Naive B cell (primary cell): ENCODE measurements at places on chromosomes 4 and X.

GRCh38 chrX:63755892-63756291 lies 29.1 kb downstream of the ARHGEF9 start:
- no peak overlapping the region for H3K27ac ChIP-seq
- peak overlapping the region; percentile 99 for H3K4me3 ChIP-seq
- no peak for DNase-seq
- H3K27me3 ChIP-seq = no peaks in the 10 kb centered on the region
- peaks cover 25% of the 10 kb centered on the region for H3K4me1 ChIP-seq

- H3K27ac ChIP-seq = no peak overlapping the region
- no peak for DNase-seq
- no peaks in the 10 kb centered on the region for H3K4me1 ChIP-seq
- H3K36me3 ChIP-seq = peaks cover 12% of the 10 kb centered on the region
- H3K4me3 ChIP-seq = no peak overlapping the region
- no peaks in the 10 kb centered on the region for H3K27me3 ChIP-seq
Measured at GRCh38 chr4:123640271-123640670, 243.7 kb downstream of the SPRY1 start.

GRCh38 chr4:183876268-183876934 lies 28.7 kb upstream of the STOX2 start:
- peaks cover 20% of the 10 kb centered on the region for H3K27me3 ChIP-seq
- H3K27ac ChIP-seq = no peak overlapping the region
- peaks cover 6% of the 10 kb centered on the region for H3K4me1 ChIP-seq
- DNase-seq = no peak
- H3K4me3 ChIP-seq = no peak overlapping the region

DNA sequence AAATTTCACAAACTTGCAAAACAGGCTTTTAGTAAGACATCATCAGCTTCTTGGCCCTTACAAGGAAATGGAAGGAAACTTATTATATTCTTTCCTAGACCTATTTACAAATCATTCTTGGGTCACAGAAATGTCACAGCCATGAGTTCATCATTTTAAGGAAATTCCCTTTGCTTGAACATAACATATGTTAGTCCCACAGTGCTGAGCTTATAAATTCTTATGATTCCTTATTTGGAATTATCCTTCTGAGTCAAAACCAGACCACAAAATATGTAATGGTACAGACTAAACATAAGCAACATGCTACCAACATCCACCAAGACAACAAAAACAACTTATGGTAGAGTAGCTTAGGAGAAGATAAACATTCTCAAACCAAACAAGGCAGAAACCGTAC lies 236.9 kb upstream of the CTSO start:
- H3K4me1 ChIP-seq = no peaks in the 10 kb centered on the region
- H3K36me3 ChIP-seq = no peaks in the 10 kb centered on the region
- no peak for DNase-seq
- no peaks in the 10 kb centered on the region for H3K27me3 ChIP-seq
- H3K27ac ChIP-seq = no peak overlapping the region
- H3K4me3 ChIP-seq = no peak overlapping the region

DNA sequence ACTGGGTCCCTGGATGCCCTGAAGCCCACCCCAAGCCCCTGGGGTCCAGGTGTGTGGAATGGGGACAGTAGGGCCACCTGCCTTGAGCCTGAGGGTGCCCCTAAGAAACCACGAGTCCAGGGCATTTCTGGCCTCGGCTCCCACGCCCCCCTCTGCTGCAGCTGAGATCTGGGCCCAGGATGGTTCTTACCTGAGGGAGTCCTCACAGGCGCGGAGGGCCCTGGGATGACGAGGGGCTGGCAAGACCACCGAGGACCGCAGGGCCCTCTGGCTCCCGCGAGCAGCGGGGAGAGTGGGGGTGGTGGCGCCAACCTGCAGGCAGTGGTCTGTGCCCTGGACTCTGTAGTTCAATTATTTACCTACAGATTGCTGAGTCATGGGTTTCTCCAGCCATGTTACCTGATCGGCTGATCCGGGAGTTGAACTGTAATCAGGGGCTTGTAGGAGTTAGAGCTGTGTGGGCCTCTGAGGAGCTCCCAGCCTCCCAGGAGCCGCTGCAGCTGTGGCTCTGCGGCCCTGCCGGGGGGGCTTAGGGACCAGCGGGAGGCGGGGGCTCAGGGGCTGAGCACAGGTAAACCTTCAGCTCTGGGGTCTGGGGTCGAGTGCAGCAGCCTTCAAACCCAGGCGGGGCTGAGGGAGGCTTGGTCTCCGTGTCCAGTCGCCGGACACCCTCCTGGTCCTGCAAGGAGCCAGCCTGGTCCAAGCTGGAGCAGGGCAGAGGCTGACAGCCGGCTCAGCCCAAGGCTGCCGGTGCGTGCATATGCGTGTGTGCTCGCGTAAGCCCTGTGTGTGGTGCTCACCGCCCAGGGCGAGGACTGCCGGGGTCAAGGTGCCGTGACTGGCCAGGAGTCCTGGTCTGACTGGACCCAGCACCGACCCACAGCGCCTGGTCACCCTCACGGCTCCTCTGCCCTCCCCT lies at the start of gene SLC26A1:
Gene SLC26A1, minus strand, starts transcription at position 294 of the 919 bp plus-strand sequence. CDS start 1,701 bp downstream, outside the sequence.
- peaks cover 6% of the 10 kb centered on the region for H3K27me3 ChIP-seq
- H3K36me3 ChIP-seq = no peaks in the 10 kb centered on the region
- no peak within 1 kb of the TSS for H3K27ac ChIP-seq
- no peak within 1 kb of the TSS for H3K4me3 ChIP-seq
- DNase-seq = no peak

GRCh38 chrX:76427560-76428242 lies at the start of gene MAGEE1:
Gene MAGEE1, plus strand, starts transcription at chrX:76427710. Its CDS starts 221 bp downstream, at chrX:76427931.
- H3K4me1 ChIP-seq = peaks cover 7% of the 10 kb centered on the region
- H3K27me3 ChIP-seq = no peaks in the 10 kb centered on the region
- peak within 1 kb of the TSS; percentile 67 for H3K27ac ChIP-seq
- H3K4me3 ChIP-seq = peak within 1 kb of the TSS; percentile 91

DNA sequence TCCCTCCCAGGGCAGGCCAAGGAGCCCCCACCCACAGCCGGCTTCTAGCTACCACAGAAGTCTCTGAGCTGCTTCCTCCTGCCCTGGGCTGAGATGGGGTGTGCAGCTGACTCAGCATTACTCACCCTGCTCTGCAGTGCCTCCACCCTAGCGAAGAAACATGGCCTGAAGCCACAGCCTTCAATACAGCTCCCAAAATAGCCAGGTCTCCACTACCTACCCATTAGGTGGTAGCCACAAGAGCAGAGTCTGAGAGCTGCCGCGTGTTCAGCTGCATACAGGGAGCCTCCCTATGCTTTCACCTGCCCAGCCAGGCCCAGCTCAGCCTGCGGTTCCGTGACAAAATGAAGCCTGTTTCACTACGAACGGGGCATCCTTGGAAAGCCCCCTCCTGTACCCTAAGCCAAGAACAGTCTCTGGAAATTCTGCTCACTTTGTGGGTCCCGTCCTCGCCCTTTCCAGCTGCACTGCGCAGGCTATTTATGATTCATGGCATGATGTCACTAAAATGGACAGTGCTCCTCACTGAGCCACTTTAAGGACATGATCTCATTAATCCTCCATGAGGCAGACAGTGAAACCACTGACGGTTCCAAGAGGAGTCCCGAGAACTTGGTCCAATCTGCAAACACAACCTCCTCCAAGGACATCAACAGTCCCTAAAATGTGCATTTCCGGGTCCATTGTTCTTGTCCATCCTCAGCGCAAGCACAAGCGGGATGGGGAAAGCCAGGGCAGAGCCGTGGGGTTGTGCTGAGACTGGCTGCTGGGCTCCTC lies 20.2 kb downstream of the WDR1 start:
- peak overlapping the region; percentile 34 for H3K27ac ChIP-seq
- DNase-seq = no peak
- H3K36me3 ChIP-seq = peaks cover 10% of the 10 kb centered on the region
- no peaks in the 10 kb centered on the region for H3K27me3 ChIP-seq
- H3K4me1 ChIP-seq = peaks cover 69% of the 10 kb centered on the region

- no peak for DNase-seq
- H3K4me1 ChIP-seq = no peaks in the 10 kb centered on the region
- H3K4me3 ChIP-seq = no peak overlapping the region
- H3K36me3 ChIP-seq = peaks cover 5% of the 10 kb centered on the region
- H3K27me3 ChIP-seq = no peaks in the 10 kb centered on the region
- H3K27ac ChIP-seq = no peak overlapping the region
Measured at GRCh38 chr4:2723751-2724150, 32.4 kb downstream of the TNIP2 start.

DNA sequence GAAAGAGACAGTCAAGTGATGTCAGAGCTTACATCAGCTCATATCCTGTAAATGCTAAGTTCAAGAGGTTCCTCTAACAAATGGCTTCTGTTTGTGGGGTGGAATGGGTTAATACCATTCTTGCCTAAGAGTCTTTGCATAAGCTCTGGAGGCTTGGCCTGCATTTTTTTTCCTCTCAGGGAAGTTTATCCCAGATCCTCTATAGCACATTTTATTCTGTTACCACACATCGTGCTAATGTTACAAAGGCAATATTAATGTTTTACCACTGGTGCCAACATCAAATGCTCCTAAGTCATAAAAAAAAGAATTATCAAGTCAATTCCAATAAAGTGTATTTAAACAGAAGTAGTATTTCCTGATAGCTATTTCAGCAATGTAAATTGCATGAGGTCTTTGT lies 2.9 kb upstream of the ADH6 start:
- no peaks in the 10 kb centered on the region for H3K36me3 ChIP-seq
- no peak overlapping the region for H3K27ac ChIP-seq
- no peaks in the 10 kb centered on the region for H3K27me3 ChIP-seq
- DNase-seq = no peak
- no peaks in the 10 kb centered on the region for H3K4me1 ChIP-seq

- H3K27ac ChIP-seq = no peak overlapping the region
- H3K4me3 ChIP-seq = no peak overlapping the region
- H3K36me3 ChIP-seq = no peaks in the 10 kb centered on the region
- H3K27me3 ChIP-seq = peaks cover 24% of the 10 kb centered on the region
- H3K4me1 ChIP-seq = no peaks in the 10 kb centered on the region
Measured at GRCh38 chr4:7826176-7826908, 113.3 kb downstream of the AFAP1 start.

- no peak for DNase-seq
- no peak overlapping the region for H3K27ac ChIP-seq
- peaks cover 16% of the 10 kb centered on the region for H3K4me1 ChIP-seq
- no peaks in the 10 kb centered on the region for H3K36me3 ChIP-seq
Measured at GRCh38 chr4:10008609-10009005, 12.7 kb downstream of the SLC2A9 start.

DNA sequence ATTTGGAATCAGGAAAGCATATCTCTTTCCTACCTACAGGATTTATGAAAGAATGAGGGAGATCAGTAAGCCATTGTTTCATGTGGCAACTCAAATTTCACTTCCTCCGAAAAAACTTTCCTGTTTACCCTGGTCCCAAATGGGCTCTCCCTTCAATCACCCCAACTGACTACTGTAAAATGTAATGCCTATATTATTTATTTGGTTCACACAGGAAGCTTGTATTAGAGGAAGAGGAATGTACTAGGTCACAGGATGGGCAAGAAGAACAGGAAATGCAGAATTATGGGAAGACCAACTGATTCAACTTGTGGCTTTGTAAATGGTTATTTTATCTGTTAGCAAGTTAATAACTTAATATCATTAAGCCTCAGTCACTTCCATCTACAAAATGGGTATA lies 23.1 kb downstream of the COL4A6 start:
- no peaks in the 10 kb centered on the region for H3K4me1 ChIP-seq
- no peak overlapping the region for H3K4me3 ChIP-seq
- H3K36me3 ChIP-seq = no peaks in the 10 kb centered on the region

- peaks cover 10% of the 10 kb centered on the region for H3K4me1 ChIP-seq
- no peak overlapping the region for H3K27ac ChIP-seq
- H3K4me3 ChIP-seq = no peak overlapping the region
- H3K27me3 ChIP-seq = no peaks in the 10 kb centered on the region
- DNase-seq = no peak
Measured at GRCh38 chrX:85001344-85001743, 2.3 kb upstream of the APOOL start.

DNA sequence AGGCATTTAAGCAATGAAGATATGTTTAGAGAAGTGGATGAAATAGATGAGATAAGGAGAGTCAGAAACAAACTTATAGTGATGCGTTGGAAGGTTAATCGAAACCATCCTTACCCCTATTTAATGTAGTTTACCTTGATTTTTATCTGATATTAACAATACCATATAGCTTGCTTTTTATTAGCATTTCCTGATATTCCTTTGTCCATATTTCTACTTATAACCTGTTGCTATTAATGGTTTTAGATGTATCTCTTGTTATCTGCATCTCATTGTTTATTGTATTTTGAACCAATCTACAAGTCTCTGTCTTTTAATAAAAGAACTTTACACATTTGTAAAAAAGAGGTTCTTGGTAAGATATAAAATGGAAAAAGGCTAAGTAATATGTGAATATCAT lies 1.6 kb downstream of the TCEAL9 start:
- no peak overlapping the region for H3K4me3 ChIP-seq
- no peak overlapping the region for H3K27ac ChIP-seq
- peaks cover 16% of the 10 kb centered on the region for H3K27me3 ChIP-seq

- no peak for DNase-seq
- H3K4me3 ChIP-seq = no peak overlapping the region
- H3K4me1 ChIP-seq = no peaks in the 10 kb centered on the region
- H3K36me3 ChIP-seq = peaks cover 11% of the 10 kb centered on the region
Measured at GRCh38 chr4:184620212-184620867, 28.9 kb downstream of the CASP3 start.

DNA sequence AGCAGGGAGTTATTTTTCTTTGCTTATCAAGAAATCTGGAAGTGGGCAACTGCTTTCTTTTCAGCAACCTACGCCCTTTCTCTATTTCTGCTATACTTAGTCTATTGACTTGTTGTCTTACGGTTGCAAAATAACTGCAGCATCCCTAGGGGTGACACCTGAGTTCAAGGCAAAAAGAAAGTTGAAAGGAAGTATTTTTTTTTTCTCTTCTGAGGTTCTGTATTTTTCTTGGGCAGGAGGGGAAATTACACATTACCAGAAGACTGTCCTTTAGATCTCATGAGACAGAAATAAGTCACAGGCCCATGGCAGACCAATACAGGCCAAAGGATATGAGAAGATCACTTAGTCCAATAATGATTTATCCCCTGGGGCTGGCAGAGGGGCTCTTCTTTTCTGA lies 204.7 kb upstream of the CASK start:
- H3K27me3 ChIP-seq = no peaks in the 10 kb centered on the region
- no peak overlapping the region for H3K27ac ChIP-seq
- DNase-seq = no peak
- peaks cover 48% of the 10 kb centered on the region for H3K4me1 ChIP-seq
- H3K36me3 ChIP-seq = no peaks in the 10 kb centered on the region

DNA sequence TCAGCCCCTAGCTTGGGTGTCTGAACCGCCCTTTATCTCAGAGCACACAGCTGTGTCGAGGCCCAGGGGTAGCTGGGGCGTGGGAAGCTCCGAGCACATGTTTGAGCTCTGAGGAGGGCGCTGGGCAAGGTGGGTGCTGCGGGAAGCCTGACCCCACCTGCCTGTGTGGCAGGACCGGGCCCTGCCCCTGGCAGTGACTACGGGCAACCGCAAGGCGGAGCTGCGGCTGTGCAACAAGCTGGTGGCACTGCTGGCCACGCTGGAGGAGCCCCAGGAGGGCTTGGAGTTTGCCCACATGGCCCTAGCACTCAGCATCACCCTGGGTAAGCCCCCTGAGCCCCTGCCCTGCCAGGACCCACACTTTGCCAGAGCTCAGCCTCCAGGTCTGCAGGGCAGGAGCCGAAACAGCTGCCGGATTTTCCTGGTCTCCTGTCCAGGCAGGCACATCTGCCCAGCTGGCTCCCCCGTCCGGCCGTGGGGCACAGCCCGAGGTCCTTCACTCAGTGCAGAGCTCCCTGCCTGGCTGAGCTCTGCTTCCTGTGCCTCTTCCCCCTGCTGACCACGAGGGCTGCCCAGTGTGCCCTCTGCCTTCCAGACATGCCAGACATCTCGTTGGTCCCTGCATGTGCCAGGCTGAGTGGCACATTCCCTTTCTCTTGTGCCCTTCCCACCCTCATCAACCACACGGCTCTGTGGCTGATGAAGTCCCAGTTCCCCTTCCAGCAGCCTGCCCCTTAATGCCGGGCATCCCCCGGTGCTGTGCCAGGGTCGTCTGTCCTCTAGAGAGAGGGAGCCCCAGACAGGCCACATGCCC lies 33.2 kb upstream of the HTRA3 start:
- peaks cover 5% of the 10 kb centered on the region for H3K4me1 ChIP-seq
- H3K36me3 ChIP-seq = peaks cover 7% of the 10 kb centered on the region
- no peaks in the 10 kb centered on the region for H3K27me3 ChIP-seq
- no peak for DNase-seq
- H3K27ac ChIP-seq = no peak overlapping the region
- no peak overlapping the region for H3K4me3 ChIP-seq
